ENCODE measurements at places on chromosomes 3 and 15.

DNA sequence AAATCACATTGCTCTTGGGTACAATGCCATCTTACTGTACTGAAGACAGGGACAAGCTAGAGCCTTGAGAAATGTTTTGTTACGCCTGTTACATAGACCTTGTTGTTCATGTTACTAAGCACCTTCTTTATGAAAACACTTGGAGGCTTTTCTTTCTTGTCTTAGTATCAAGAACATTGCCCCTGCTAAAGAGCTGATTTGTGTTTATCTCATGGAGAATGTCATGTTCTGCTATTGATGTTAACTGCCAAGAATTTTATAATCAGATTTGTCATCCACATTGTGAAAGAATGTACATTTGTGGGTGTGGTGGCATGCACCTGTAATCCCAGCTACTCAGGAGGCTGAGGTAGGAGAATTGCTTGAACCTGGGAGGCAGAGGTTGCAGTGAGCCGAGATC, 431.3 kb upstream of the MDFIC2 start:
- DNase-seq, result no peak

- no peak for DNase-seq
These were observed 6.4 kb upstream of the MGA start for GRCh38 chr15:41653760-41654159.

- DNase-seq, result no peak
These were observed 53.2 kb downstream of the CHST2 start for GRCh38 chr3:143172795-143173145.

DNA sequence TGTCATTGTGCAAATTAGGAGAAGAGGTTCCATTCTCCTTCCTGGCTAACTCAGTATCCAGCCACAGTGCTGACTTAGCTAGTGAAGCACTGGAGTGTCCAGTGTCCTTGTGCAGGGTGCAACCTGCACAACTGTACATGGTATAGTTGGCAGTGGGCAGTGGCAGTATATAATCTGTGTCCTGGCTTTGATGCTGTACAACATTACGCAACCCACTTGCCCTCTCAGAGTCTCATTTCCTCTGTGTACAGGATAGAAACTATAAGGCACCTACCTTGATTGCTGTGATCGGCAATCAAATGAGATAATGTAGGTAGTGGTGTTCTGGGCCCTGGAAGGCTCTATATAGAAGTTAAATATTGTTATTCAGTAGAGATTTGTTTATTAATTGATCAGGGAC, 333.6 kb downstream of the CLSTN2 start:
- DNase-seq, result no peak

- DNase-seq, result no peak
These were observed 7.7 kb upstream of the FGD5 start for GRCh38 chr3:14810801-14811661.

- DNase-seq, result no peak
These were observed 904.2 kb downstream of the SI start for GRCh38 chr3:164174059-164174458.

DNA sequence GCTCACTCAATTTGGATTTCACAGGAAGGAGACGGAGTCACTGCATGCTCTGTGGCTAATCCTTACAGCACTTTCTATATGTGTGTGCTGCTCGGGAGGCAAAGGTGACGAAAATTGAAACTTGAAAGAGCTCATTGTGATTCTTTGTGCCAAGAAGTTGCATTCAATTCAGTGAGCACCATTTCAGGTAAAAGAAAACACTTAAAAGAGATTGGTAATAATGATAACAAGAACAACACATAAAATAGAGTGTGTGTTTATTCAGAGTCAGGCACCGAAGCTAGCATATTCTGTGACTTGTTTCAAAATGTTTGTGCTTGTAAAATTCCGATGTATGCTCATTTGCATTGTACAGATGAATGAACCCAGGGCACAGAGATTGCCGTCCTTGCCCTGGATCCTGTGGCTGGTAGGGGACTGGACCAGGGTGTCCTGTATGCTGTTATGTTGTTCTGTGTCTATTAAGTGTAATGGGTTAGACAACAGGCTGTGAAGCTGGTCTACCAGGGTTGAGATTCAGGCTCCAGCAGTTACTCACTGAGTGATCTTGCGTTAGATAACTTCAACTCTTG, 193.3 kb upstream of the PROK2 start:
- no peak for DNase-seq

GRCh38 chr15:79035111-79035601, 55.4 kb downstream of the RASGRF1 start:
- DNase-seq, result no peak

DNA sequence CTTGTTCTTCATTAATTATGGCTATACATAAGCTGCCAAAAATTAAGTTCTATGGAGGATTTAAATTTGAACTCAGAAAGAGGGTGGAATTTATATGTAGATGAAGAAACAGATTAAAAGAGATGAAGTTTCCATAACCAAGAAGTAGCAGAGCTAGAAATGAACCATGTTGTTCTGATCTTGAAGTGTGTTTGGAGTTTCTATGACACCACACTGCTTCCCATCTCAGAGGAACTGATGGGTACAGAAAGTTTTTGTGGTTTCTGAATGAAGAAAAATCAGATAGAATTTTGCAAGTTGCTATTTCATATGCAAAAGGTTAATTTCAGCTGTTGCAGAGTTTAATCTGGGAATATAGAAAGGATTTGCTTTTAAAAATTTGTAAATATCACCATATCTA, 710.3 kb downstream of the PDCD6IP start:
- DNase-seq, result no peak

GRCh38 chr3:126308394-126309125, 48.6 kb downstream of the KLF15 start:
- no peak for DNase-seq

DNA sequence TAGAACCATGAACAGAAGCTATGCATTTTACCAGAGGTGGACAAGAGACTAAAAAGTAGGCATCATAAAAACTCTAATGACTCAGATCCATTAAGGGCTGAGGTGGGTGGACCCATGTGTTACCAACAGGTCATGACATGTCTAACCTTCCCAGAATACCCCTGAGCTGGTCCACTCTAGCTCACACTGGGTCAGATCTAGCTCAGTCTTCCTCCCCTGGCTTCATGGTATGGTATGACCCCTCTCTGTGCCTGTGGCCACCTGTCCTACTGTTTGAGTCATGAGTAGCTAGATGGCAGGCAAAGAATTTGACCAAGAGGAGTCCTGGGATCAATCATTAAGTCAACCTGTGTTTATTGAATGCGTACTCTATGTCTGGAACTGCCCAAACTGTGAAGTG, 340.4 kb downstream of the EPHB1 start:
- no peak for DNase-seq

DNA sequence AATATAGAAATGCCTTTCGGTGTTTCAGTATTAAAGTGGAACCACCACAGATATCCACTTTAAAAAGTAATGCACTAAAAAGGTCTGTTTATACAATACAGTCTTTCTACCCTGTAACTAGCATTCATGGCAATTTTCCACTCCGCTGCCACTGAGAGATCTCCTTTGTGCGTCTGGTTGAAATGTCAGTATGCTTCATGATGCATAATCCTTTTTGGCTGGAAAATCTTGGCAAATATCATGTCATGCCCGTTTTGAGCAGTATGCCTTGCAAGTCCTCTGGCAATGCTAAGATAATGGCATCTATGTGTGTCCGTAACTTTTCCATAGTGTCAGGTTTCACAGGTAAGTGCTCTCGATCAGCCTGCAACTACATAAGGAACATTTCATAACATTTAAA, 30.8 kb upstream of the ARF4 start:
- DNase-seq, result no peak

DNA sequence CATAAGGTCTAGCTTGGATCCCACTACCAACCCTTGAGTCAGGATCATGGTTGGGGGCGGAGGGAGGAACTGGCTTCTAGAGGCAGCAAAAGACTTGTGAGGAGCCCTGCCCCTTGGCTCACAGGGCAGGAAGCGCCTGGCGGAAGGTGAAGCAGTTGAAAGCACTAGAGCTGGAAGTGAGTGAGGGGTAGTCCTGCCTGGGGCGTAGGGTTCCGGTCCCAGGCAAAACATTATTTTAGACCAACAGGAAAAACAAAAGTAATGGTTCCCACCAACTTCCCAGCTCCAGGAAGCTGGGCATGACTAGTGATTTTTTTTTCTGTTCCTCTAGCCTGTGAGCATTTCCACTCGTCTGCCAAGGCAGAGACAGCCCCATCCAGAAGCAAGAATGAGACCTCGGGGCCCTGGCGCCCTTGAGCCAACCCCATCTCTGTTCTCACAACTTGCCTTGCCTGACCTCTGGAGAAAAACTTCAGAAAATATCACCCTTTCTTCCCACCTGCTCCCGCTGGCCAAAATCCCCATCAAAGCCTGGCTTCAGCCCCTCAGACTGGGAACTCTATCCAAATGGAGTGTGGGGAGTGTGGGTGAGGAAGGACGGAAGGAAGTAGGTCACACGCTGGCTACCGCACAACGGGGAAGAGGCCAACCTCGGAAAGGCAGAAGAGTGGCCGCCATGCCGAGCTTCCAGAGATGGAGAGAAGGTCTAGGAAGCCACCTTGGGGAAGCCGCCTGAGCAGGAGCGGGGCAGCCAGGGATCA, 57.5 kb downstream of the RBPMS2 start:
- DNase-seq, result no peak

DNA sequence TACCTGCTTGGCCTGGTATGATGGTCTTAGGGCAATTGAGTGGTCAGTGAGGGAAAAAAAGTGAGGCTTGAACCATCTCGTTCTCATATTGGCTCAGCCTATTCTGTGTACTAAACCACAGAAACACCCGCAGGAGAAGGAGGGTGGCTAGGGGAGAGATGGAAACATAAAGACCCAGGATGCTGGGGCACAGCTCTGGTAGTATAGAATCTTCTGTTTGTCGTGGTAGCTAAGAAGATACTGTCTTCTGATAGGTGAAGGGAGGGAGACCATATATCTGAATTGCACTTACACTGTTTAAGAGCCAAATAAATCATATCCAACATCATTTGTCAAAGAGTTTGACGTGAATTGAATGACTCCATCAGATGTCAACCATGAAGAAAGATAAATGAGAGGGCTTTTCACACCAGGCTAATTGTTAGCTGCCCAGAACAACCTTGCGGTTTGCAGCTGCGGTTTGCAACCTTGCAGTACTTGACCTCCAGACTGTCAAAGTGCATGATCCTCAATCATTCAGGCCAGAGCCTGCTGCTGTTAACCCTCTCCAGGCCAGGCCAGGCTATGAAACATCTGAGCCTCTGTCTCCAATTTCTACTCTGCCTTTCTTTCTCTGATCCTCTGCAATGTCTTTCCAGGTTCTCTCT, 40.9 kb upstream of the PIK3R4 start:
- DNase-seq, result no peak

- DNase-seq, result no peak
These were observed 573.4 kb upstream of the DPPA4 start for GRCh38 chr3:109910772-109911171.

- DNase-seq, result no peak
These were observed 56.1 kb upstream of the KIF23 start for GRCh38 chr15:69357773-69358771.

DNA sequence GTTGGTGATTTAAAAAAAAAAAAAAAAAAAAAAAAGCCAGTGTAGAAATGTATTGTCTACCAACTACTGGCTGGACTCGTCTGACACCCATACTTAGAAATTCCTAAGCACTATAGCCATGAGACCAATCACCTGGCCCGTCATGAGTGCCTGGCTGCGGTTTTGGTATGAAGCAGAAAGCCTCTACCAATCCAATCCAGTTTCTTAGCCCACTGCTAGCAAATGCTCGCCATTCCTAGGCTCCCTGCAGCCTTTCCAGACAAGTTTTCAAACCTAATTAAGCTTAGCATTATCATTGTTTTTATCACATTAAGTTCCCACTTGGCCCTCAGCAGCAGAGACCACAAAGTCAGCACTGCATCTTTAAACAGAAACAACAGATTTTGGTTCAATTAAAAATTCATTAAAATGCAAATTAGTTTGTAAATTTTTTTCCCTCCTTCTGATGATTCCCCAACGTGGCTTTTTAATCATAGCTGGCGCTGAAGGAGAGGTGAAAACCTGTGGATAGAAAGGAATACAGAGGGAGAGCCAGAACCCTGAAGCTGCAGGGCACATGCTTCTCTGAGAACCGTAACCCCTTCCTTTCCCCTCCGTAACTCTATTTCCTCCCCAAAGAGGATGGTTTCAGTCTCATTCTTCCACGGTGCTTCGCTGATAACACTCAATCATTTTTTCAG, 32.2 kb upstream of the ST8SIA2 start:
- DNase-seq, result no peak

- DNase-seq, result no peak
These were observed 424 bp downstream of the EAF2 start for GRCh38 chr3:121835465-121835801.

DNA sequence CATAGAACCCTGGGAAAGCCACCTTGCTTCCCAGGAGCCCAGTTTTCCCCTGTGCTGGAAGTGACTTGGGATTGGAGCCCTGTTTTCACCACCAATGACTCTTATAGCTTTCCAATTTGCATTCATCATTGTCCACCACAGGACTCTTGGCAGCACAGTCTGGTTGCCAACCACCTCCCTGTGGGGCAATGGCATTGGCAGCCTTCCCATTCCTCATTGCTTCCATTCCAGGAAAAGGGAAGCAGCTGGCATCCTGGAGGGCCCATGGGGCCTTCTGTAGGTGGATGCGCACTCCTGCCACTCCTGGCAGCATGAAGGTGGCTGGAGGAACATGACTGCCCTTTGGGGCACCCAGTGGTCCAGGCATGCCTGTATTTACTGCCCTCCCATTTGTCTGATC, 57.7 kb downstream of the FEM1B start:
- DNase-seq, result no peak

GRCh38 chr3:141384157-141384556, 15.9 kb downstream of the ZBTB38 start:
- no peak for DNase-seq

- DNase-seq, result no peak
These were observed 29.7 kb downstream of the GABRR3 start for GRCh38 chr3:98005438-98005837.

Measured in stimulated activated CD8-positive, alpha-beta memory T cell treated with anti-CD3 and anti-CD28 coated beads, Interleukin-7, amount 100 ng/mL, for 4 hours (primary cell).